ENCODE measurements at places on chromosomes 13 and 19. TPM values are rescaled to one million over a fixed set of nuclear protein-coding genes. Genes with fewer than 3 reads are reported as not detected.

PPFIA3 gene
- total RNA-seq: 1.6 TPM

C1QTNF9B gene
- total RNA-seq: not detected

DNA sequence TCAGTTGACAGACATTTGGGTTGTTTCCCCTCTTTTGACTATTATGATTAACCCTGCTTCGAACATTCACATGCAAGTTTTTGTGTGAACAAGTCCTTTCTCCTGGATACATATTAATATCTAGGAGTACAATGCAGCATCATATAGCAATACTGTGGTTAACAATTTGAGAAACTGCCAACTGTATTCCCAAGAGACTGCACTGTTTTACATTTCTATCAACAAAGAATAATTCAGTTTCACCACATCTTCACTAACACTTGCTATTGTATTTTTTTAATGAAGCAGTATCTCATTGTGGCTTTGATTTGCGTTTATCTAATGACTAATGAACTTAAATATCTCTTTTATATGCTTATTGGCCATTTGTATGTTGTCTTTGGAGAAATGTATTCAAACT lies 184.6 kb upstream of the NBEA start:
- DNase-seq: no peak

BEST2 gene
- total RNA-seq: not detected

DNA sequence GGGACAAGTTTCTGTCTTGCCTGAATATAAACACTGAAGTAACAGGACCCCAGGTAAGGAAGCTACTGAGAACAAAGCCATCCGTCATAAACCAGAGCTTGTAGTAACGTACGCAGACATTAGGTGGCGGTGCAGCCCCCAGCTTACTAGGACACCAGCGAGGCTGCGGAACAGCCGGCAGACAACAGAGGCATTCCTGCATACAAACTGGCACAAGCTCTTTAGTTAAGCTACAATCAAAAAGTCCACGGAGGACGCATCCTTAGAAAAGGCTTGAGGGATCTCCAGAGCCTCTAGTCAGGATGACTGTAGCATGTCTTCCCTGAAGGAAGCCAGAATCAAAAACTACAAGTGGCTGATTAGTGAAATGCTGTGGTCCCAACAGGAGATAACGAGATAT lies 26.2 kb downstream of the ZNF160 start:
- DNase-seq: peak; percentile 14

- DNase-seq: no peak
These were observed 71.6 kb downstream of the SHISA2 start for GRCh38 chr13:25980255-25980654.

- DNase-seq: no peak
These were observed 15.4 kb downstream of the UBXN6 start for GRCh38 chr19:4441994-4442818.

C13orf42 gene
- total RNA-seq: not detected
